ENCODE measurements at places on chromosomes 4 and X.

GRCh38 chr4:101287324-101287723 lies 60.0 kb downstream of the PPP3CA start:
- DNase-seq: no peak

DNA sequence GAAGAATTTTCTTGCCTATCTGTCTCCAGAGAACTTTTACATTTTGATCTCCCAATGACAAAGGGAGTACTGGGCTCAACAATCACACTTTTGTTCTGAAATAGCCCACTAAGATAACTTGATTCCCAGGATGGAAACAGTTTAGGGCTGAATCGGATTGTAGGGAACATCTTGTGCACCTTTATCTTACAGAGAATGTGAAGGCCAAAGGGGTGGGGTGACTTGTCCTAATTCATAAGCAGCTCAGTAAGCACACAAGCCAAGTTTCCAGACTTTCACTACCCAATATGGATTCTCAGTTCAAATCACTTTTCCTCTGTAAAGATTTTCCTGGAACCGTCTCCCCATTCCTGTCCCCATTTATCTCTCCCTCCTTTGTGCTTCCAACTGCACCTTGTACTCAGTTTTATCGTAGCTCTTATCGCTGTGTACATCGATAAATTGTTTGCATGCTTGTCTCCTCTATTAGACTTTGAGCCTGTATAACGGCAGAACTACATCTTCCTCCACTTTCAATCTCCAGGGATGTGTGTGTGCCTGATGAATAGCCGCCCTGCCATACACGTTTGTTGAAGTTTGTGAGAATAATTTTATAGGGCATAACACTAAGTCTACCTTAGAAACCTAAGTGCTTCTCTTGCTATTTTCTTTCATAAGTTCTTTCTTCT lies 77.4 kb downstream of the MBNL3 start:
- no peak for DNase-seq

DNA sequence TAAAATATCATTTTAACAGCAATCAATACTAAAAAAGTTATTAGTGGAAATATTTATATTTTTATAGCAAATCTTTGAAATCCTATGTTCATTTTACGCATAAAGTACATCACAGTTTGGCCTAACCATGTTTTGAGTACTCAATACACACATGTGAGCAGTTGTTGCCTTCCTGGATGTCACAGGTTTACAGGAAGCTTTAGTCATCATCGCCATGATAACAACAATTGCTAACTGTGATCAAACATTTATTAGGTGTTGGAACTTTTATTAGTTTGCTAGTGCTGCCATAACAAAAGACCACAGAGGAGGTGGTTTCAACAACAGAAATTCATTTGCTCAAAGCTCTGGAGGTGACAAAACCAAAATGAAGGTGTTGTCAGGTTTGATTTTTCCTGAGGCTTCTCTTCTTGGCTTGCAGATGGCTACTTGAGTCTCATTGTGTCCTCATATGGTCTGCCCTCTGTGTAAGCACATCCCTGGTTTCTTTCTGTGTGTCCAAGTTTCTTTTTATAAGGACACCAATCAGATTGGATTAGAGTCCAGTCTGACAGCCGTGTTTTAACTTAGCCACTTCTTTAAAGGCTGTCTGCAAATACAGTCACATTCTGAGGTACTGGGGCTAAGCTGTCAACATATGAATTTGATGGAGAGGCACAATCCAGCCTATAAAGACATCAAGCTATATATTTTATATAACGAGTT lies 43.1 kb upstream of the BOD1L1 start:
- no peak for DNase-seq

- no peak for DNase-seq
Observed at GRCh38 chr4:33171873-33172525, 2451.8 kb downstream of the PCDH7 start.

GRCh38 chr4:55169352-55169961 lies 44.1 kb upstream of the KDR start:
- no peak for DNase-seq

DNA sequence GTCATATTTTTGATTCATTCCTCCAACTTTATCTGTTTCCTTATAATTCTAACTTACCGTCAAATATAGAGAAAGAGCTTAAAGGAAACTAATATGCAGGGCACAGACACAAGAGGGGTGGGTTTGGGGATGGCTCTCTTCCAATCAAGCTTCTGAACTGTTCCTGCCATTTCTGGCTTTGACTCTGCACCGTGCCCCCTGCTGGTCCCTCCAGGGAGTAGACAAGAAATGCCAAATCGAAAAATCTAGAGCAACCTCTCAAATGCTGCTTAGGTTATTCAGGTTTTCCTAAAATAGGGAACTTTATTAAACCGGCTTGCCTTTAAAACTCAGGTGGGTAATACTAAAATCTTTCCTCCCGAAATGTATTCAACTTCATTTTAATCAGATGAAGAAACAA lies 39.8 kb upstream of the VCX3A start:
- no peak for DNase-seq

DNA sequence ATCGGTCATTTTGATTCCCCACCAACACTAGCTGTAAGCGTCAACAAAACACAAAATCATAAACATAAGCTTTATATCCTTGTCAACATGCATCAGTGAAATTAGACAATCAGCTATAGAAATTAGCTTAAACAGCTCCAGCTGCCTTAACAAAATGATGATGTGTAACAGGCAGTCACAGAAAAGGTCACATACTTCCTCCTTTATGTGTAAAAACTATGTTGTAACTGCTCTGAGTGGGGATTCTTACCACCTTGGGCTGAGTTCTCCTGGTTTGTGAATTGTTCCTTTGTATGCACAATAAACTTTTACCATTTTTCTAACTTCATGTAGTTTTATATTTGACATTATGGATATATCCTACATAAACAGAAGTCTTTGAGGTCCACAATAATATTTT lies 73.9 kb upstream of the MAP9 start:
- DNase-seq: no peak

DNA sequence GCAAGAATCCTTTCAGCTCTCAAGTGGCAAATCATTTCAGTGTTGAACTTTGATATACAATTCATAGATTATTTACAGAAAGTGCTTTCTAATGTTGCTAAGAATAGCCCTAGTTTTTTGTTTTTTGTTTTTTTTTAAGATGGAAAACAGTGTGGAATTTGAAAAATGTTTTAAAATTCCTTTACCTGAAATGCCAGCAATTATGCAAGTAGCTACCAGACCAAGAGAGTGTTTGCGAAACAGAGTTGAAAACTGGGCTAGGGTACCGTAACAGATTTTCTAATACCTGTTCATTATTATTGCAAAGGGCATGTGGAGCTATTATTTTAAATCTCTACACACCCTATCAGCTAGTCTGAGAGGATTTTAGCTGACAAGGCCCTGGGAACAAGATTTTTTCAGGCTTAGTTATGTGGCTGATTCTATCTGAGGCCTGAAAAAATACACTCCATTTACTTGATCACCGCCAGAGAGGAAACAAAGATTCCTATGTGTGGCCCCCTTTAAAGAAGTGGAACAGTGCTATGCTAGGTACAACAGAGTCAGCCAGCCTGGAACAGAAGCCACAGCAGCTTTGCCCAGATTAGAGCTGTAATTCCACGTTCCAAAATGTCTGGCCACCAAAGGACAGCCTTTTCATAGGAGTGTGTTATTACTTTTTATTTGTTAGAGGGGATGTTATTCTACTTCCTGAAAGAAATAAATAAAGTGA lies 46.9 kb upstream of the SLC39A8 start:
- DNase-seq: no peak

- no peak for DNase-seq
Observed at GRCh38 chrX:112211459-112211858, 128.9 kb upstream of the TRPC5 start.

- DNase-seq: no peak
Observed at GRCh38 chrX:7074148-7074907, 73.2 kb upstream of the STS start.

GRCh38 chr4:55312489-55313101 lies 33.4 kb upstream of the SRD5A3 start:
- DNase-seq: no peak

DNA sequence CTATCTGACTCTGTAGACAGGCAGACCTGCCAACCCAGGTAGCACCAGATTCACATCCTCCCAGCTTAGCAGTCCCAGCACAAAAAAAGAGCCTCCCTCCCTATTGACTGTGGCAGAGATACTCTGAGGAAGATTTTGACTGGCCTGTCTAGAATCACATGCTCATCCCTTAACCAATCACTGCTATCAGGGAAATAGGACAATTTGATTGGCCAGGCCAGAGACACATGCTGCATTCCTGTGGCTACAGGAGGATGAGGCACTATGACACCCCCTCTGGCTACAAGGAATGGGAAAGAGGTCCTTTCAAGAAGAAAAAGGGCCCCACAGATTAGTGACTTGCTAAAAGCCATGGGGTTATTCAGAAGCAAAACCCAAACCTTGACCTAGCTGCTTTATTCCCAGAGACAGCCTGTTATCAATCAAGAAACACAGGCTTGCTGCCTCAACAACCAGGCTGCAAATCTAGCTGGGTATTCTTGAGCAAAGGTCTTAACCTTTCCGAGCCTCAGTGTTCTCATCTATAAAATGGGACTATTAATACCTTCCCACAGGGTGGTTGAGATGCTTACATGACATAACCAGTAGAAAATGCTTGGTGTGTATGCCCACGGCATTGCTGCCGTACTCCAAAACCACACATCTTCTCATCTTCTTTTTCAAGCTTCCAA lies 147.6 kb downstream of the BCOR start:
- no peak for DNase-seq

All from type B pancreatic cell (in vitro differentiated cells).